ENCODE measurements at places on chromosomes 12 and 14.

DNA sequence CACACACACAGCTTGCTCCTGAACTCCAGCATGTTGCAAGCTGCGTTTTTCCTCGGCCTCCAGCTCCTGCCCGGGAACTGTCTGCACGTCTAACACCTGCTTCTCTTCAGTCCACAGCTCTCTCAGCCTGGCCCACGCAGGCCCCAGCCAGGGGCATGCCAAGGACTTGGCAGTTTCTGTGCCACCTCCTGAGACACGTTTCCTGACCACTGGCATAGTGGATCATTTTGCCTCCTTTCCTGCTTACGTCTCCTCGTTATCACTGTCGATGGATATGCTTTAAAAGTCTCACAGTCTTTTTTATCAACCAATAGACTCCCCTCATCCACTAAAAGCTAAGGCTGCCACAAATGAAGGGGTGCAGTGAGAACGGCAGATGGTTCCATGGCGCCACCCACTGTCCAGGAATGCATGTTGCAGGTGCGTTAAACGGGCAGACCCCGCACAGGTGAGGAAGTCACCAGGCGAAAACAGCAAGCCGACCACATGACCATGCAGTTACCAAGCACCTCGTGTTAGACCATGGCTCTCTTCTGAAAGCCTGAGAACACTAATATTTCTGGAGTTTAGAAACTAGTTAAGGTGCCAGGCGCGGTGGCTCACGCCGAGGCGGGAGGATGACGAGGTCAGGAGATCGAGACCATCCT lies 14.7 kb upstream of the TEAD4 start:
- no peak for DNase-seq

GRCh38 chr14:52937869-52938268 lies 13.0 kb downstream of the FERMT2 start:
- no peak for DNase-seq

- no peak for DNase-seq
Measured at GRCh38 chr14:64531567-64531966, 9.0 kb upstream of the HSPA2 start.

DNA sequence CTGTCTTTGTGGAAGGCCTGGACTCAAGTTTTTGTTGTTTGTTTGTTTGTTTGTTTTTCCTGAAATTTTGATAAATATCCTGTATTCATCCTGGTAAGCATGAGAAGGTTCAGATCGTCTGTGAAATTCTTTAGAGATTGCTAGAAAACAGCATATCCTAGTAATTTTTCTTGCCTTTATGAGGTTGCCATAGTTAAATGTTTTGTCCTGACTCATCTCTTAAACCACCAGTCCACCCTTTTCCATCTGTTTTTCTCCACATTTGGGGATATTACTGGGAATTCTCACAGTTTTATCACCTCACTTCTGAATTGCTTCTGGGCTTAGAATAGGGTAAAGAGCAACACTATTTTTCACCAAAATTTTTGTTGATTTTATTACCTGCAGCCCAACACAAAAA lies 248.3 kb downstream of the FBXL14 start:
- DNase-seq, result no peak

DNA sequence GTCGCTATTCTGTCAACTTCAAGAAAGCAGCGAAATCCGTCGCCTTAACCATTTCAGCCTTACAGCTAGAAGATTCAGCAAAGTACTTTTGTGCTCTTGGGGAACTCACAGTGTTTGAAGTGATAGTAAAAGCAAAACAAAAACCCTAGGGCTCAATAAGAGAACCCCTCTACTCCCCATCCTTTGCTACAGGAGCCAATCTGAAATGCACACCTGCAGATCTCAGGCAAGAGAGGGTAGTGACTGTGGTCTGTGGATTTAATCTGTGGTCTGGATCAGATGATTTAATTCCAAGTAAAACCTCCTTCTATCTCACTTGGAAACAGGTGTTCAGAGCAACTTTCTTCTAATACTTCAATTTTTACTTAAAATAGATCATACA lies 422.9 kb upstream of the OR4E1 start:
- DNase-seq, result no peak

- no peak for DNase-seq
Measured at GRCh38 chr12:119589634-119590033, 3.9 kb upstream of the TMEM233 start.

DNA sequence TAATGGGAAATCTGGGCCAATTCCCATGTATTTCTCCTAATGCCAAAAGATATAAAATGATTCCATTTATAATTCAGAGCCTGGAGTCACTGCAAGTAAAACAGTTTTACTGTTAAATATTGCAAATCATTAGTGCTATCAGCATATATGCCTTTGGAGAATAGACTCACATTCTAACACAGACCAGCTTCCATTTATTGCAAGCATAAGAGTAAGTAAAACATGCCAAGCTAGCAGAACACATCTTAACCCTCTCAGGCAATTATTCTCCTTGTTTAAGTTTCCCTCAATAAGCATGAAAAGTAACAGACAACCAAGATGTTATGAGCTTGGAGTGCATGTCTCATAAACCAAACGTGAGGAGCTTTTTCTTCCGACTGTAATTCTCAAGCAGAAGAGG lies 173.9 kb upstream of the GRIP1 start:
- no peak for DNase-seq

DNA sequence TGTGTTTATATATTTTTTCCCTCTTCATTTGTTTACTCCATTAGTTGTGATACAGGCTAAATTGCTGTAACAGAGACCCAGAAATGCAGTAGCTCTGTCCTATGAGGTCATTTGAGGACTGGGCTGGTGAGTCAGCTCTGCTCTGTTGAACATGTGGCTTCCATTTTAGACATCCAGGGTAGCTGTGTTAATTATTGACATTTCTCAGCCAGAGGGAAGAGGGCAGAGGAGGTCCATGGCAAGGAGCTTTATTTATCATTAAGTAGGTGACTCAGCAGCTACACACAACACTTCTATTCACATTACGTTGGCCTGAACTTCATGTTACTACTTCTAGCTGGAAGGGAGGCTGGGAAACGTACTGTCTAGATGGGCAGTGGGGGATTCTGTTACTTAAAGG lies 85.4 kb downstream of the PTCSC3 start:
- DNase-seq, result no peak

DNA sequence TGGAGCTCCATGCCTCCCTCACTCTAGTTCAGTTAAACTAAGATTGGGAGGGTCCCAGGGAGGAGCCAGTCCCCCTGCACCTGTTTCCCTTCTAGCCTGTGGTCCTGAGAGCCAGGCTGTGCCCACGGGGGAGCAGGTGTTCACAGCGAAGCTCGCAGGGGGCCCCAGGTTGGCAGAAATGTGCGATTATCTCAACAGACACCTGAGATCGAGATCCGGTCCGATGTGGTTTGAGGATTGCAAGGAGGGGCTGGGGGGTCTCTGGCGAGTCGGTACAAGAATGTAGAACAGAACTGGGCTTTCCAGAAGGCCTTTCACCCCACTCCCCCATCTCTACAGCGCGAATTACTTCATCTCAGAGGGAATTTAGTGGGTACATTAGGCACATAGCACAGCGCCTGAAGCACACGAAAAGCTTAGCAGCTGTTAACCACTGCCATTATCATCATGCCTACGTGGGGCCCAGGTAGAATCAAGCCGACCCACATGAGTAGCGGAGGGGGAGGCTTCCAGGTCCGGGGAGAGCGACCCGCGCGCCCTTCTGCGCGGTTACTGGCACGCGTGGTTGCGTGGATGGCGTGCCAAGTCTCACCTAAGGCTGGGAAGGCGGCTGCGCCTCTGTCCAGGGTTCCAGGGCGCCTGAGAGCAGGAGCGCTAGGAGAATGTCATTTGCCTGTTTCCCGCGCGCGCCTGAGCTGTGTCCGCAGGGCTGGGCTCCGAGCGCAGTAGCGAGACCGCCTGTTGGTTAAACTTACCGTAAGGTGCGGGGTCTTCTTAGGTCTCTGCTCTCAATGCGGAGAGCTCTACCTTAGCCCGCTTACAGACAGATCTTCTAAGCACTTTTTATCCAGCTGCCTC lies 1539.5 kb upstream of the TMEM132C start:
- DNase-seq, result no peak

DNA sequence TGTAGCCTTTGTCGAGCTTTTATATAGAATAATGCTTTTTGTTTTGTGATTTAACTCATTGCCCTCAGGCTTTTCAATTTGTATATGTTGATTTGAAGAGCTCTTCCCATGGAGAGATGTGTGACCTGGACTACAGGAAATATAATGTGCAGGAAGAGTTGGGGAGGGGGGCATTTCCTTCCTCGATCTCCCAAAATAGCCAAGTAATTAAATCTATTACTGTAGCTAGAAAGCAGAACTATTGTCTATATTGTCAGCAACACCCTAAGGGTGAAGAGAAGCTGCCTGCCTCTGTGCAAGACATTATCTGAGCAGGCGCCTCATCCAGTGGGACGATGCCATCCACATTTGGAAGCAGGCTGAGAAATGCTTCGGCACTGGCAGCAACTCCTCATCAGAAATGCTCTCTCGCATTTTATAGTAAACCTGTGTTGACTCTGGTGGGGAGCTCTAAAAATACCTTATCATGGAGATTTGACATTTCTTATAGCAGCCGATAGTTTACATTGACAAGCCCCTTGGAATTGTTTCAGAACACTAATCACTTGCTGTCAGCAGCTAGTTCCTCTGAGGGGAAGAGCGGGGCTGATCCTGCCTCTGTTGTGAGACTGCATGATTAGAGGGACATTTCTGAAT lies 392.5 kb upstream of the RGS6 start:
- no peak for DNase-seq

DNA sequence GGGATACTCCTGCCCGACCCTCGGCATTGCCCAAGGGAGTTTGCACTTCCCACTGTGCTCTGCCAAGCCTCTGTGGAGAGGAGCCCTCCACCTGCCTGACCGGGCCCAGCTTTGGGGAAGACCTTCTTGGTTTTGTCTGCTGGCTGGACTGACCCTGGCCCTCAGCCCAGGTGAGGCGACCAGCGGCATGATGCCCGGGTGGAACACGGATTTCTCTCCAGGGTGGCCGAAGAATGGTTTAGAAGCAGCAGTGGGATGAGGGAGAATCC lies 15.6 kb downstream of the ZBTB42 start:
- no peak for DNase-seq

DNA sequence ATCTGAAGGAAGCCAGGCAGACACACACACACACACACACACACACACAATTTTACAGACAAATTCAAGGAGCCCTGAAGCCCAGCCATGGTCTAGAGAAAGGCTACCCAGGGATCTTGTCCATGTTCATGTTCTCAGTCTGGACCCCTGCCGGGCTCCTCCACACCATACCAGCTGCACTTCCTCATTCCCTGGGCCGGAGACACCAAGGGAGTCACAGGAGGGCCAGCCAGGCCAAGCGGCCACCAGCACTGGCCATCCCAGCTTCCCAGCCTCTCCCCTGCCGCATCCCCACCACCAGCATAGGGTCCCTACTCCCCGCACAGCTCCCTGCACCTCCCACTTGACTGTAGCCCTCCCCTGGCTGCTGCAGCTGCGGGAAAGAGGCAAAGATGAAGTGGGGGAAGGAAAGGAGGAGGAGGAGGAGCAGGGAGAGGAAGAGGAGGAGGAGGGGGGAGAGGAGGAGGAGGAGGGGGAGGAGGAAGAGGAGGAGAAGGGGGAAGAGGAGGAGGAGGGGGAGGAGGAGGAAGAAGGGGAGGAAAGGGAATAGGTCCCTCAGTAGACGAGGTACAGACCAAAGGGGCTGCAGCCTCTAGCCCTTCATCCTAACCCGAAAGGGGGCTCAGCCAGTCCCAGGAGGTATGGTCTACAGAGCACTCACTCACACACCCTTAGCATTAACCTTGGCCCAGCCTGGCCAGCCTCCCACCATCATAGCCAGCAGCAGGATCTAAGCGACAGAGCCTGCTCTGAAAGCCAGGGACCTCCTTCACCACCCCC lies 293.2 kb downstream of the DPF3 start:
- DNase-seq, result no peak

- no peak for DNase-seq
Measured at GRCh38 chr12:60240891-60241290, 645.1 kb downstream of the SLC16A7 start.

DNA sequence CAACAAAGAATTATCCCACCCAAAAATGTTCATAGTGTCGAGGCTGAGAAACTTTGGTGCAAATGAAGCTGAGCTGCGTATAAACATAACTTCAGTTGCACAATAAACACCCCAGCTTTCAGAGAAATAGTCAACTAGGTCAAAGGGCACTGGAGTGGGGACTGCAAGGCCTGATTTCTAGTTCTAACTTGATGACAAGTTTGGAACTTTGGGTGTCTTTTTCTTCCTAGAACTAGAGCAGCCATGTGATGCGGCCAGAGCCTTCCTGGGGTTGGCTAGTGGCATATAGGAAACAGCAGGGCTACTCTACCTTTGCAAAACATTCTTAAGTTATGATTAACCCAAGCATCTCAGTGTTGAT lies 298.4 kb upstream of the AMIGO2 start:
- DNase-seq, result no peak

GRCh38 chr14:96408608-96409007 lies 16.7 kb downstream of the AK7 start:
- DNase-seq, result no peak

DNA sequence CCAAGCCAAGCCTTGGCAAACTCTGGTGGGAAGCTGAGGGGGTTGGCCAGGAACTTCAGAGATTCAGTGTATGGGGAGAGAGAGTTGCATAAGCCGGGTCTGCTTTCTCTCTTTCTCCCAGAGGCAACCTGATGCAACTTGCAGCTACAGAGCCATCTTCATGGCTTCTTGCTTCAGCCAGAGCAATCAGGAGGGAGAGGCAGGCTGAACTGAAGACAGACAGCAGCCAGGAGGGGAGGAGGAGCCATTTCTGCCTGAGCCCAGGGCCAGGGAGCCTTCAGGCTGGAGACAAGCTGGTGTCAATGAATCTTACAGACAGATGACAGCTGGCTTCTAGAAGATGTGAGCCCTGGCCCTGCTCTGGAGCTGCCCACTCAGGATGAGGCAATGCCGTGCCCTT lies 18.7 kb downstream of the NPC2 start:
- no peak for DNase-seq

- DNase-seq, result peak; percentile 66
Measured at GRCh38 chr12:89353823-89354611, 1.7 kb upstream of the DUSP6 start.

- DNase-seq, result no peak
Measured at GRCh38 chr12:50398931-50399330, 1.8 kb upstream of the LARP4 start.

- no peak for DNase-seq
Measured at GRCh38 chr14:64549791-64550620, at the start of gene PPP1R36. PPP1R36 (plus strand) TSS chr14:64549961; CDS start chr14:64549998, 37 bp downstream.

DNA sequence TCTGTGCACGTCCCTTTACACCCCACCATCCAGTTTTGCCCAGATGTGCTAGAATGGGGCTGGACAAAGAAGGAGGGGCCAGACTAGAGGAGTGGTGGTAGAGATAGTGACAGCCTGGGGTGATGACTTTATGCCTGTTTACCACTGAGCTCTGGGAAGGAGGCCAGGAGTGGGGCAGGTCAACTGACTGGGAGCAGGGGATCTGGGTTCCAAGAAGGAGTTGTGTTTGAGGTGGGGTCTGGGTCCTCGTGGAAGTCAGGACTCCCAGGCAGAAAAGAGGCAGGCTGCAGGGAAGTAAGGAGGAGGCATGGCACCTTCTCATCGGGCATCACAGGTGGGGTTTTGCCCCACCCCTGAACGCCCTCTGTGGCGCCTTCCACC lies 315 bp downstream of the LTB4R2 start:
- no peak for DNase-seq
